RCC 7860 (cell line): ENCODE measurements at places on chromosomes 7 and 10.
A peak's percentile ranks its signal among the peaks of the same experiment; 100 is the strongest.

- DNase-seq, result no peak
These were observed 310.6 kb upstream of the ZMIZ1 start for GRCh38 chr10:78758176-78758575.

DNA sequence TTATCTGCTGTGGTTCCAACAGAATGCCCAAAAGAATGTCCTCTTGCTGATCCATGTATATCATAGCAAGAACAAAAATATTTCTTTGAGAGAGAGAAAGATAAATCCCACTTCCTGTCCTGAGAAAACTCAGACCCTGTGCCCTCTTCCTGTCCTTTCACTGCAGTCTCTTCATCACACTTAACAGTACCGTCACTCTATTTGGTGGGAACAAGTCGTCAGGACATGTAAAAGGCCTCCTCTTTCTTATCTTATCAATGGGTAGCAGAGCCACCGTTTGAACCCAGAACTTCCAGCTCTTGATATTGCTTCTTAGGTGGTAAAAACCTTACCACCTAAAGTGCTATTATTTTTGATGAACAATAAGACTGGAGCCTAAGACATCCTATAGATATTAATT lies 43.9 kb downstream of the CHRM2 start:
- DNase-seq, result no peak

DNA sequence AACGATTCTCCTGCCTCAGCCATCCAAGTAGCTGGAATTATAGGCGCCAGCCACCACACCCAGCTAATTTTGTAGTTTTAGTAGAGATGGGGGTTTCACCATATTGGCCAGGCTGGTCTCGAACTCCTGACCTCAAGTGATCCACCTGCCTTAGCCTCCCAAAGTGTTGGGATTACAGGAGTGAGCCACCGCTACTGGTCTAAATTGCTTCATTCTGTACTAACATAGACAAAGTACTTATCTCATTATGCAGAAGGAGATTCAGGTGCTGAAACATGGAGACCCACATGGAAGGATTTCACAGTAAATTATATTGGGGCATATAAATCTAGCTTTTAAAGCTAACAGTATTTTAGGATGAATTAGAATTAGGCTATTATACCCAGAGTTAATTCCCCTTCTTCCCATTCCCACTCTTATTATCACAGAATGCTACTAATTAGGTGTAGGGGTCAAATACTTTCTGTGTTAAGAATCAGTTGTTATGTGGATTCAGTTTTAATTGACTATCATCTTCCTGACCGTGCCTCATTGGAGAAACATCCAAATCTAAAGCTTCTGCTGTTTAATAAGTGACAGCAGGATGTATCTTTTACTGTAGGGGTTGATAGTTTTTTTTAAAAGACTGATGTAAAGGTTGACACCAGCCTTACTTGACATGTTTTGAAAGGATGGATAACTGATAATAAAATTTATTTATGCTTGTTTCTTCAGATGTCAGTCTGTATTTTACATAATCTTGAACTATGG lies 27.2 kb downstream of the ADK start:
- no peak for DNase-seq

DNA sequence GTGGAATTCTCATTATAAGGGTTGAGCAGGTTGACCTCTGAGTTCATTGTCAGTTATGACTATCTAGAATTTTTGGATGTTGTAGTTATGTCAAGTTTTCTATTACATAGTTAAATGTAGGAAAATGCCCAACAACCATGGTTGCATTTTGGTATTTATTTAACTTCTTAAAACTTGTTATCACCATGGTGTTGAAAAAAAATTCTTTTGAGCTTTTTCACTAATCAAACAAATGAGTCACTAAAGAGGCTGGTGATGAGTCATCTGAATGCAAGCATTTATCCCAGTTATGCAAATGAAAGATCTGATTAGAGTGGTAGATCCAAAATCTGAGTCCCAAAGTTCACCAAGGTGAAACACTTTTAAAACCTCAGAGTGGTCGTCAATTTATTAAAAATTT lies 624.7 kb upstream of the IGFBP3 start:
- DNase-seq, result peak; percentile 96

- no peak for DNase-seq
These were observed 29.9 kb upstream of the PDCD4 start for GRCh38 chr10:110841767-110842267.

DNA sequence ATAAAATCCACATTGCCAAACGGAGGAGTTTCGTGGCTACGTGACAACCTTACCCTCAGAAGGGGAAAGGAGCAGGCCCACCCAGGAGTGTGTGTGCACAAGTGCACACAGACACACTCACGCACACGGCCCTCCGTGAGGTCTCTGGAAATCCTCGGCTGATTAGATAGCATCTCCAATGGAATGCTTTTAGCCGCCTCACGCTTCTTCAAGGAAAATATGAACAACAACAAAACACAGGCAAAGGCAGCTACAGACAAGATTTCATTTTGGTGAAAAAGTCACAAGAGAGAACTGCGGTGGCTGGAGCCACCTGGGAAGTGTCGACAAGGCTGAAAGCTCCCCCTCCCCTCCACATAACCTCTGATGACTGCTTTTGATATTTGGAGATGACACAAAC lies 391.8 kb upstream of the MKI67 start:
- no peak for DNase-seq

GRCh38 chr7:2622869-2623697 lies 8.7 kb upstream of the TTYH3 start:
- no peak for DNase-seq

GRCh38 chr7:31126976-31127375 lies 74.9 kb downstream of the ADCYAP1R1 start:
- DNase-seq, result no peak

DNA sequence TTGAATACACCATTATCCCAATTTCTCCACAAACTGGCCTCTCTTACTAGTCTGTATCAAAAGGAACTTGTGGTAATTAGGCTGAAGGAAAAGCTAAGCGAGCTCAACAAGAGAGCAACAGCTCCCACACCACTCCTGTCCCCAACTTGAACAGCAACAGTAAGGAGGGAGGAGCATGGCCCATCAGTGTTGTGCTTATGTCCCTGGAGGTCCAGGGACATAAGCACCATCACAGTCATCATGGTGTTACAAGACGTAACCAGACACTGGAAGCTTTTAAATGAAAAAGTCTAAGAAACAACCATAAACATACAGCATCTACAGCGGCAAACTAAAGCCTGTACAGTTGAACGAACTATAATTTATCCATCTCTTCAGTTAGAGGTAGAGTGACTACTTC lies 989 bp downstream of the ERLIN1 start:
- DNase-seq, result no peak

- DNase-seq, result no peak
These were observed 259.6 kb downstream of the RPS24 start for GRCh38 chr10:78292982-78293865.

GRCh38 chr7:44188480-44189225 lies 586 bp downstream of the GCK start:
- DNase-seq, result no peak

DNA sequence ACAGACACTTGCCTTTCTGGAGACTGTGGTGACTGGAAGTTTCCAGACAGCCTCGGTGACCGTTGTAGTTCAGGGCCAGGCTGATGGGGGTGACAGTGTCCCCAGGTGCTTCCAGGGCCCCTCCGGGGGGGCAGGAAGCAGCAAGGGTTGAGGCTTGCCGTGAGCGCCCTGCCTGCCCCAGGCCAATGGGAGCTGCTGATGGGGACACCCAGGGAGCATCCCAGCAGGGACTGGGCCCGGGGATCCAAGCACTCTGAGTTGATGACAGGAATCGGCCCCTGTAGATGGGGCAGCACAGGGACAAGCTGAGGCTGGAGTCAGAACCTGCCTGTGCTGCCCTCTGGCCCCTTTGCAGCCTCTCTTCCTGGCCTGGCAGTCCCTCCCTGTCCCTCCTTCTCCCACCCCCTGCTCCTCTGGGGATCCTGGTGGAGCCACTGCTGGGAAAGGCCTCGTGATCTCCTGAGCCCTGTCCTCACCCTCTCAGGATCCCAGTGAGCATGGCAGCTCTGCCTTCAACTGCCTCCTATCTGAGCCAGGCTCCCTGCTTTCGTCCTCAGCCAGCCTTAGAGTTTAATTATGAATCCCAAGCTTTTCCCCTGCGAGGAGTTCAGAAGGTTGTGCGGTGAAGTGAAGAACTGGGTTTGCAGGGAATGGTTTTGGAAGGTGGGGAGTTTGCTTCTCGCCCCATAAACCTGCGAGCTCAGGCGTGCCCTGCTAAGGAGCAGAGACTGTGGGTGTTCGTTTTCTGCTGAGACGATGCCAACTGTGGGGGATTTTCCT lies 84.7 kb downstream of the ADCY1 start:
- DNase-seq, result no peak

DNA sequence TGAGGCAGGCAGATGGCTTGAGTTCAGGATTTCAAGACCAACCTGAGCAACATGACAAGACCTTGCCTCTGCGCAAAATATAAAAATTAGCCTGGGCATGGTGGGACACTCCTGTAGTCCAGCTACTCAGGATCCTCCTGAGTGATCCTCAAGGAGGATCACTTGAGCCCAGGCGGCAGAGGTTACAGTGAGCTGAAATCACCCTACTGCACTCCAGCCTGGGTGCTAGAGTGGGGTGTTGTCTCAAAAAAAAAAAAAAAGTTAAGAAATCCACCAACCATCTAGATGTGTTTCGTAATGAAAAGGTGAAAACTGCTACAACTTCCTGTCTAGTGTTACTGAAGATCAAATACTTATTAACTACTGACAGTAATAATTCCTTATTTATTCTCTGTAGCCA lies 8.1 kb downstream of the GLCCI1 start:
- DNase-seq, result no peak

- DNase-seq, result no peak
These were observed 32.1 kb downstream of the PFKP start for GRCh38 chr10:3099291-3100092.

- peak; percentile 14 for DNase-seq
These were observed 8.3 kb downstream of the EBF3 start for GRCh38 chr10:129955601-129956285.

GRCh38 chr10:62058476-62058875 lies 157.0 kb downstream of the ARID5B start:
- DNase-seq, result no peak

DNA sequence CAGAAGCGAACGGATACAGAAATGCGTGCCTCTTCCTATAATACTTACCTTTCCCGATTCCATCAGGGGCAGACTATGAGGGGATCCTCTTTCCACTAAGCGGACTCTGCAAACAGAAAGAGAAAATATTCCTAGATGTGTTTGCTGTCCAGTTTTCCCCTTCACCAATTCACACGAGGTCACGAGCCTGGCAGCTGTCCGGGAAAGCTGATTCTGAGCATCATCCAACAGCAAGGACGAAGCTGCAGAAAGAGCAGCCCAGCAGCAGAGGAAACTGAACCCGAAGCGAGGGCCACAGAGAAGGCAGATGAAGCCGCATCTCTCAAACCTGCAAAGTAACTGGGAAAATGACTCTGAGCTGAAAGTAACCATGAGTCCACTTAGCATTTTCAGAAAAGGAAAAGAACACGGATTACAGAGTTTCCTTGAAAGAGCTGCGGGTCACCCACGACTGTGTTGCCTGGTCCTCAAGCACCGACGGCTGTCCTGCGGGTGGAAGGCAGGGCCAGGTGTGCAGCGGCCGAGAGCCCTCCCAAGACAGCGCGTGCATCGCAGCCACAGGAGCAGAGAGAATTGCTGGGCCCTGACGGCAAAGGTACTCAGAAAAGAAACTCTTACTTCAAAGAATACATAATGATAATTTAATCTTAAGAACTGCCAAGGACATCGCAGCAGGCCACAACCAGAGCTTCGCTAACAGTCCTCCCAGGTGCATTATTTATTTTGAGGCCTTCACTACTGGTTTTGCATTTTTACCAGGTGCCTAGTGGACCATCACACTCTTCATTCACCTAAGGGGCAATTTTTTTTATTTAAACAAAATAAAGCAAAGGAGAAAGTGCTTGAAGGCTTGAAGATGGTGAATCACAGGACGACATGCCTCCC lies 153.3 kb downstream of the ZMYND11 start:
- no peak for DNase-seq

DNA sequence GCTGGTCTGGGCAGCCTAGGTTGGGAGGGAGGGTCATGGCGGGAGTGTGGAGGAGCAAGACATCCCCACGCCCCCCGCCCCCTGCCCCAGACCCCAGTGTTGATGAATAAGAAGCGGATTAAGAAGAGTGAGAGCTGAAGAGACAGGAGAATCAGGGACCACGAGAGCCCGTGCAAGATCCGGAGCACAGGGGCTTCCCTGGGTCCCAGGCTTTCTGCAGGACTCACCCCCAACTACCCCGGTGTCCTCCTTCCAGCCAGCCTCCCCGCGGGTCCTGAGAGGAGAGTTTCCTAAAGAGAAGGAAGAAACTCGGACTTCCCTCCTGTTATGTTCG lies 20.1 kb downstream of the GHRHR start:
- DNase-seq, result no peak

GRCh38 chr10:100186253-100187212 lies 704 bp upstream of the ERLIN1 start:
- peak; percentile 30 for DNase-seq

DNA sequence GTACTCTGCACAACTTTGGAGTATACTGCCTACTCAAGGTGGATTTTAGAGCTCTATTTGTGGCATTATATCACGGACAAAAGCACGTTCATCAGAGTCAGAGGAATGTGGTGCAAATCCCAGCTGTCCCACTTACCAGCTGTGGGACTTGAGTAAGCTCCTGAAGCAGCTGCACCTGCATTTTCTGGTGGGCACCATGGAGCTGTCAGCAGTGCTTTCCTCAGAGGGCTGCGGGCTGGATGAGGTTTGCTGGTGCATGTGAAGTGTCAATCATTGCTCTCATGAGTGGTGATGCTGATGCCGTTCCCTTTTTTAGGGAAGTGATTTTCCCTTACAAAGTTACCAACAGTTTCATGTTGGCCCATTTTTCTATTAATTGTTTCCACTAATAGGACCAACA lies 53.4 kb downstream of the EGFR start:
- DNase-seq, result no peak

- no peak for DNase-seq
These were observed 6.2 kb downstream of the TET1 start for GRCh38 chr10:68566351-68566750.

DNA sequence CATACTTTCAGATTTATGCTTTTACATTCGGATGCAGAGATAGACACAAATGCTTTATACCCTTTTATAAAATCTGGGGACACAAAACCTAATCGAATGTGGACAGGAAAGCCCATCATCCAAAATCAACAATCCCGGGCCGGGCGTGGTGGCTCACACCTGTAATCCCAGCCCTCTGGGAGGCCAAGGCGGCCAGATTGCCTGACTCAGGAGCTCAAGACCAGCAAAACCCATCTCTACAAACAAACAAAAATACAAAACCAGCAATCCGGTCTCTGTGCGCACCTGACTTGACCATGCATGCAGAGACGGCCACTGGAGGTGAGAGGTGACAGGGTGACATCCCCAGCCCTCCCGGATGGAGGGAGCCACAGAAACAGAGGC lies 13.5 kb downstream of the COBL start:
- DNase-seq, result no peak

DNA sequence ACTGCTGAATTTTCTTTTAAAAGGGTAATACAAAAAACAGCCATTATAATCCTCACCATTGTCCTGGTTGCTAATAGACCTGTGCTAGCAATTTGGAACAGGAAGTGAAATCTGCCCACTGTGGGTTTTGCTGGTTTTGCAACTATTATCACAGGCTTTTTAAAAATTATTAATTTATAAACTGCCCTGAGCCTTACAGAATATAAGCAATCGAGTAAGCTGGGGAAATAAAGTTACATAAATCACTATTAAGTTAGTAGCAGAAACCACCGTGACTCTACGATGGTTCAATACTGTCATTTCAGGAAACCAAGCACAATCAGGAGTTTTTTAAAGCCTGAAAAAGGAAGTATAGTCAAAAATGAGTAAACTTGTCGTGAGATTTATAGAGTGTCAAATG lies 62.3 kb downstream of the TMEM26 start:
- no peak for DNase-seq
